ENCODE measurements at places on chromosomes 5 and 9.

DNA sequence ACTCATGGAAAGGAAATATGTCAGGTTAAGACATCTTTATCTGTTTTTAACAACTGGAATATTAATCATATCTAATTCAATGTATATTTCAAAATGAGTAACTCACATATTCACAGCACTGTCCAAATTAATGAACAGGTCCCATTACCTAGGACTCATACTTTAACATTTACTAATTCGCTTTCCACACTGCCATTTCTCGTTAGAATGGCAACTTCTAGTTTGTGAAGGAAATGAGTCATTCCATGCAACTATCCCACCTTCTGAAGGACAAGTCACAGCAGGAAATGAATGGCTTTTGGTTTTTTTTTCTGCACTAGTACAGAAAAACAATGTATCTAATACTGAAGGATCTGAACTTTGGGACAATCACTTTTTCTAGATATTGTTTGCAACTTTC, 24.6 kb upstream of the IFNK start:
- no peak for DNase-seq

- DNase-seq = no peak
Observed at GRCh38 chr5:33833237-33833575, 58.6 kb downstream of the ADAMTS12 start.

DNA sequence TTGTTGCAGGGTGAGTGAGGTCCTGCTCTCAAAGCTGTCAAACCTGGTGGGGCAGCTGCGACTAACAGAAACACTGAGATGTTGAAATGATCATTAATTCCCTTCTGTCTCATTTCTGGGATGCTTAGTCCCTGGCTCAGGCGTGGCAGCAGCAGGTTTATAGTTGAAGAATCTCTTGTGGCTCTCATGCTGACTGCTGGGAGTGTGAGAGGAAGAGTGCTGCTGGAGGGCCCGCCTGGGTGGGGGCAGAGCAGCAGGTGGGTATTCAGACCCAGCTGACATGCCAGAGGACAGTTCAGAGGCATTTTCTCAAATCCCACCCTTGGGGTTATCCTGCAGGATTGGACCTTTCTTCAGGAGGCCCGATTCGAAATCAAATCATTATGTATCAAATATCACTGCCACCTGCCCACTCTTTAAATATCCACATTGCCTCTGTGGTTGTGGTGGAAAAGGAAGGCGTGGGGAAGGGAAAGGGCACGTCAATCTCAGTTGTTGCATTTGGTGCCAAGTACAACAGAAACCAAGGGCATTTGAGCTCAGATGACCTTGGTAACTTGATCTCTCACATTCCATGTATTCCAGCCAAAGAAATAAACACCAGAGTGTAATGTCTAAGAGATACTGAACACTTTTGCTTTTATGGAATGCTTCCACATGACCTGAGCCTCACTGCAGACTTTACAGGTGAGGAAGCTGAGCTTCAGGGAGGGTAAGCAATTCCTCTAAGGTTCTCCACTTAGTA, 224.3 kb downstream of the AOPEP start:
- DNase-seq = no peak

DNA sequence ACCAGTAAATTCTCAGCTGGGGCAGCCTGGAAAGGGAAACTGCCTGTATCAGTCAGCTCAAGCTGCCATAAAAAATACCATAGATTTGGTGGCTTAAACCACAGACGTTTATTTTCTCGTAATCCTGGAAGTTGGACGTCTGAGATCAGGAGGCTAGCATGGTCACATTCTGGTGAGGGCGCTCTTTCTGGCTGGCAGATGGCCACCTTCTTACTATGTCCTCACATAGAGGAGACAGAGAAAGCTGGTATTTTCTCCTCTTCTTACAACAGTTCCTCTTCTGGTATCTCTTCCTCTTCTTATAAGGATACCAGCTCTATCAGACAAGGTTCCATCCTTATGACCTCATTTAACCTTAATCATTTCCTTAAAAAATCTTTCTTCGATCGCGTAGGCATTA, 50.5 kb upstream of the RFX3 start:
- DNase-seq = no peak

GRCh38 chr5:122301016-122301415, 11.0 kb upstream of the SNCAIP start:
- DNase-seq = no peak

DNA sequence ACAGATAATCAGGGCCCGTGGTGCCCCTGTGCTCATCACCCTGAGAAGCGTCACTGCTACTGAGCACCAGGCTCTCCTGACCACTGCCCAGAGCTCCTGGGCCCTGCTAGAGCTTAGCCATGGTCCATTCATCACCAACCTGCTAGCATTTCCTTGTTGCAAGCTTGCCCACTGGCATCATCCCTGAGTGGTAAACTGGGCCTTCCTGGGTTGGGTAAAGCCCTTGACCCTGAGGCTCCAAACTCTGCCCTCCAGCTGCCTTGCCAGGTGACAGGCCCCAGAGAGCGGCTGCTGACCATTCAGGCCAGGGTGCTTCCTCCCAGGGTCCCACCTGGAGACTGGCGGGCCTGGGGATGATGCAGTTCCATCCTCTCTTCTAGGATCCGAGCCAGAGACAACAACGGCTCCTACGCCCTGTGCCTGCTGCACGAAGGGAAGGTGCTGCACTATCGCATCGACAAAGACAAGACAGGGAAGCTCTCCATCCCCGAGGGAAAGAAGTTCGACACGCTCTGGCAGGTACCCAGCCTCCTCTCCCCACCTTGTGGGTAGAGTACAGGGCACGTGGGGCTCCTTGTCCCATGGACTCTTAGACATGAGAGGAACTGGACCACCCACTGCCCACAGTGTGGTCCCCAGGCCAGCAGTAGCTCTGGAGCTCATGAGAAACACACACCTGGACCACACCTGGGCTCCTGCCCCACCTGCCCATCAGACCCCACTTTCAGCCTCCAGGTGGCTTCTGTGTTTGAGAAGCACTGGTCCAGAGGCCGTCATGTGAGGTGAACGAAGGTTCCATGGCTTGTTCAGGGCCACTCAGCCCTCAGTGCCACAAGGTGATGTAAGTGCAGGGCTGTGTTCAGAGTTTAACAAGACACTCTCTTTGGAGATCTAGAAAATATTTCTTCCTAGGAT, 60.5 kb downstream of the SYK start:
- no peak for DNase-seq

- DNase-seq = no peak
Observed at GRCh38 chr5:107484281-107484680, 186.5 kb downstream of the EFNA5 start.
